Stimulated activated CD8-positive, alpha-beta memory T cell treated with anti-CD3 and anti-CD28 coated beads, Interleukin-4, amount 100 ng/mL, for 48 hours (primary cell): ENCODE measurements at places on chromosomes 6 and 20.

DNA sequence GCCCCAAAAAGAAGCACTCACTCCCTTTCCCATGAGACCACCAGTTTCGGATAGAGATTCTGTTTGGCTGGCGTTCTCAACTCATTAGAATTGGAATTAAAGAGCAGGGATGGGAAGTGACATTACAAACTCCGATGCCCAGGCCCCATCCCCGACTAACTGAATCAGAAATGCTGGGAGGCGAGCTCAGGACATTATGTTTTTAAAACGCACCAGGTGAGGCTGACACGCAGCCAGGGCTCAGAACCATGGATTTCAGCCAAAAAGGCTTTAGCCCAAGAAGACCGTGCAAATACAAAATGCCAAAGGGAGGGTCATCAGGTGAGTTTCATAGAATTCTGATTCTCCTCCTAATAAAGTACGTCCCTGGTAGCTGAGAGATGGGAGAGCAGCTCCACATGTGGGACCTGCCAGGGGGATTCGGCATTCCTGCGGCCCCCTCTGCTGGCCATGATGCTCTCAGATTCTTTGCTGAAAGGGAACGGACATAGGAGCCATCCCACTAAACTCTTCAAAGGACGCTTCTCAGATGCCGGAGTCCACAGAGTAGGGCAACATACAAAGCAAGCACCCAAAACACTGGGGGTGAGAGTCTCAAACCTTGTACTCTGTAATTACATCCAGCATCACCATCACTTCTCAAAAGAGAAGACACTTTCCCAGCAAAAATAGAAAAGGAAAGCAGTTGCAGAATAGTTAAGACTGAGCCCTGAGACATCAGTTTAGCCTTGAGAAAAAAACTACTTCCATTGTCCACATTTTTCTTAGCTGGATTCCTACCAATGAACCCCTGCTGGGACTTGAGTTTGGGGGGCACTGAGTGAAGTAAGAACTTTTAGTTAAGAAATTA, 205.2 kb downstream of the BMP7 start:
- DNase-seq = peak; percentile 29

GRCh38 chr6:56364827-56365339, 117.5 kb upstream of the COL21A1 start:
- no peak for DNase-seq

DNA sequence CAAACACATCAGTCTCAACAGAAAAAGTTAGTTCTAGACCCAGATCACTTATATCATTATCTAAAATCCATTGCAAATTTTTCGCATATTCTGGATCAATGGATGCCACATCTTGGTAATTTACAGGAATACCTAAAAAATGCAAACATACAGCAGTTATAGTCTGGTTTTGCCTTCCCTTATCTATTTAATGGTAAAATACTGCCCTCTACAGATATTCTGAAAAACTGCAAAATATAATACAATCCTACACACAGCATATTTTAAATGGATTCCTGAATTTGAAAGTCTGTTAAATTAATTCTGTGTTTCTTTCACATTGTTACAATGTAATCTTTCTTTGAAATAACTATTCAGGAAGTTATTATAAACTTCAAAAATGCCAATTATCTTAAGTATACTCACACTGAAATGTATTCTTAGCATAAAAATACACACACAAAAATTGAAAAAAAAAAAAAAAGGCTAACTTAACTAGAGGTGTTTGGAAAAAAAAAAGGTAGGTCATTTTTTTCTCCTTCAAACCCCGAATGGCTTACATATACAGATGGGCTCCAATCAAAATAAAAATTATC, 88.4 kb downstream of the HACE1 start:
- no peak for DNase-seq

- DNase-seq = no peak
Observed at GRCh38 chr20:2234598-2235191, 61.1 kb upstream of the TGM3 start.

DNA sequence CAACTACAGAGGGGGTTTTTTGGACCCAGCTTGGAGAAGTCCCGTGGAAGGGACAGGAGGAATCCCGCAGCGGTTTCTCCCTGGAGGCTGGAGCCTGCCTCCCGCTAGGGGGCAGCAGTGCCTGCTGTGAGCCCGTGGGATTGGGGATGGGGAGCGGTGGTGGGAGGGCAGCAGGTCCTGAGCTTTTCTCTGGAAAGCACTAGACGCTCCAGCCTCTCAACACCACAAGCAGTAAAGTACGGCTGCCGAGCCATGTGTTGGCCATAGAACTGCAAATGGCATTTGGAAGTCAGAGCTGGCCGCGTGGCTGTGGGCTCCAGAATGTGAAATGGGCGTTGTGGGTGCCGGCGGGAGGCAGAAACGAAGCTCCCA, 47.8 kb downstream of the GMPR start:
- DNase-seq = peak; percentile 59

- DNase-seq = peak; percentile 60
Observed at GRCh38 chr6:166540631-166541331, 45.7 kb downstream of the RAMACL start.

- DNase-seq = no peak
Observed at GRCh38 chr6:56766806-56767178, 124.1 kb upstream of the DST start.

DNA sequence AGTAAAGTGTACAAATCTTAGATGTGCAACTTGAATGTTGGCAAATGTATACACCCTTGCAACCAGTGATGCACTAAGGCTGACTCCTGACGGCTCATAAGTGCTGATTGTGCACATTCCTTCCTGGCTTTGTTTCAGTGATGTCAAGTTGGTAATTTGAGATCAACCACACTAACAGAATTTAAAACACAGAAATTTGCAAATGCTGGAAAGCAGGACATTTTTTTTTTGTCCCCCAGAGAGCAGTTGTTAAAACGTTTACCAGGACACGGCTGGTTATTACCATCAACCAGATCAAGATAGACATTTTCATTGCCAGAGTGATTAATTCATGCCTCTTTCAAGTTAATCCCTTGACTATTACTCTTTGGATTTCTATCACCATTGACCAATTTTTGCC, 735.6 kb downstream of the RFPL4B start:
- no peak for DNase-seq
